H1 (cell line): ENCODE measurements at places on chromosomes 12 and 14. TPM values are rescaled to one million over a fixed set of nuclear protein-coding genes. Genes with fewer than 3 reads are reported as not detected.

GRCh38 chr12:121668750-121669520, 519 bp downstream of the MORN3 start:
- H3K27ac ChIP-seq = no peak overlapping the region
- H3K4me1 ChIP-seq = no peaks in the 10 kb centered on the region
- H3K27me3 ChIP-seq = no peaks in the 10 kb centered on the region
- no peak for DNase-seq
- no peaks in the 10 kb centered on the region for H3K36me3 ChIP-seq

- peaks cover 12% of the 10 kb centered on the region for H3K4me1 ChIP-seq
- H3K27ac ChIP-seq = peak overlapping the region; percentile 79; the same call in 1 of the 2 replicates
- peak; percentile 81 for DNase-seq
- H3K36me3 ChIP-seq = no peaks in the 10 kb centered on the region
- no peaks in the 10 kb centered on the region for H3K27me3 ChIP-seq
Observed at GRCh38 chr12:79690142-79690637, 574 bp downstream of the PAWR start.

DNA sequence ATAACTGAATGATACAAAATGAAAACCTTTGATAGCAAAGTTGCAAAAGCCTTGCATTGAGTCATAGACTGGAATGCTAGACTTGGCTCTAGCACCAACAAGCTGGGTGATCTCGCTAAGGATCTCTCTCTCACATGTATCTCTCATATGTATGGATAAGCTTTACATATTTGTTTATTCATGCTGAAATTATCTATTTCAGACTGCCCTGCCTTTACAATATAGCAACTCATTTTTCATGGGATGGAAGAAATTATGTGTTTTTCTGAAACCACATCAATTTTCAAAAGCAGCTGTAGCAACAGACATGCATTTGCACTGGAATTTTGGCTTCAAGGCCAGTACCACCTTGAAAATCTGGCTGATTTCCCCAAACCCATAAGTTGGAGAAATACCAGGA, 11.4 kb downstream of the RERG start:
- H3K27ac ChIP-seq = no peak overlapping the region
- no peak for DNase-seq
- peaks cover 2% of the 10 kb centered on the region for H3K4me1 ChIP-seq
- no peaks in the 10 kb centered on the region for H3K36me3 ChIP-seq

- no peaks in the 10 kb centered on the region for H3K4me1 ChIP-seq
- no peaks in the 10 kb centered on the region for H3K27me3 ChIP-seq
- H3K4me3 ChIP-seq = no peak overlapping the region
- DNase-seq = no peak
- H3K36me3 ChIP-seq = no peaks in the 10 kb centered on the region
Observed at GRCh38 chr14:49512147-49512551, 74.0 kb downstream of the RPS29 start.

NGB gene
- 0.30 and 0.55 TPM in 2 replicates for total RNA-seq

ASB2 gene
- 0.77 and 1.0 TPM in 2 replicates for total RNA-seq

- H3K27me3 ChIP-seq = no peaks in the 10 kb centered on the region
- H3K27ac ChIP-seq = no peak overlapping the region
- no peaks in the 10 kb centered on the region for H3K4me1 ChIP-seq
Observed at GRCh38 chr12:68224613-68225285, 861 bp downstream of the IL26 start.

GRCh38 chr12:46839964-46840363, 14.2 kb upstream of the SLC38A4 start:
- DNase-seq = no peak
- H3K4me1 ChIP-seq = no peaks in the 10 kb centered on the region
- no peak overlapping the region for H3K27ac ChIP-seq
- H3K27me3 ChIP-seq = no peaks in the 10 kb centered on the region

- no peaks in the 10 kb centered on the region for H3K4me1 ChIP-seq
- no peaks in the 10 kb centered on the region for H3K36me3 ChIP-seq
- no peaks in the 10 kb centered on the region for H3K27me3 ChIP-seq
- DNase-seq = no peak
- H3K27ac ChIP-seq = no peak overlapping the region
Observed at GRCh38 chr12:116054280-116054679, 223.2 kb downstream of the MED13L start.

DNA sequence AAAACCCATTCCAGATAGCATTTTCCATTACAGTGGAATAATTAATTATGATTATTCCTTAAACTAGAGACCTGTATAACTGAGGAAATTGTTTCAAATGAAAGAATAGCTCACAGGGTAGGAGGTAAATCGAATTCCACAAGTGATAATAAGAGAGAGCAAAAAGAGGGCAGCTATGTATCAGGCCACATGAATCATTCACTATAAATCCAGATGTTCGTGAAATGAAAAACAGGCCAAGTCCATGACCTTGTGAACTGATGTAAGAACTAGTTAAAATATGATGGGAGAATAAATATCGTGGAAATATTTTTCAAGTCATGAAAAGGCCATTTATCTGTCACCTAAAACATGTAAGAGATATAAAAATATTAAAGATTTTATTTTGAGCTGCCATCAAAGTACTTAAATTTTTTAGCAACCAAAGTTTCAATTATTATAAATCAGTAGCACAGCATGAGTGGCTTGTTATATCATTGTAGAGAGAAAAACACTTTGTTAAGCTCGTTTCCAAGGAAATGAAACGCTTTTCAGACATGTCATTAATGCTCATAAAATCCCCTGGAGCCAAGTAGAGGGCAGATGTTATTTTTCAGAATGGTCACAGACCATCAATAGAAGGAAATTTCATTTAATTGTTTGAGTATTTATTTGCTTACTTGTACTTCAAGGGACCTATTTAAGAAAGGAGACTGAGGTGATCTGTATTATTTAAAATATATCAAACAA, 120.6 kb upstream of the CDKN3 start:
- no peaks in the 10 kb centered on the region for H3K27me3 ChIP-seq
- DNase-seq = no peak
- H3K4me1 ChIP-seq = no peaks in the 10 kb centered on the region
- H3K27ac ChIP-seq = no peak overlapping the region
- no peaks in the 10 kb centered on the region for H3K36me3 ChIP-seq
- H3K4me3 ChIP-seq = no peak overlapping the region

DNA sequence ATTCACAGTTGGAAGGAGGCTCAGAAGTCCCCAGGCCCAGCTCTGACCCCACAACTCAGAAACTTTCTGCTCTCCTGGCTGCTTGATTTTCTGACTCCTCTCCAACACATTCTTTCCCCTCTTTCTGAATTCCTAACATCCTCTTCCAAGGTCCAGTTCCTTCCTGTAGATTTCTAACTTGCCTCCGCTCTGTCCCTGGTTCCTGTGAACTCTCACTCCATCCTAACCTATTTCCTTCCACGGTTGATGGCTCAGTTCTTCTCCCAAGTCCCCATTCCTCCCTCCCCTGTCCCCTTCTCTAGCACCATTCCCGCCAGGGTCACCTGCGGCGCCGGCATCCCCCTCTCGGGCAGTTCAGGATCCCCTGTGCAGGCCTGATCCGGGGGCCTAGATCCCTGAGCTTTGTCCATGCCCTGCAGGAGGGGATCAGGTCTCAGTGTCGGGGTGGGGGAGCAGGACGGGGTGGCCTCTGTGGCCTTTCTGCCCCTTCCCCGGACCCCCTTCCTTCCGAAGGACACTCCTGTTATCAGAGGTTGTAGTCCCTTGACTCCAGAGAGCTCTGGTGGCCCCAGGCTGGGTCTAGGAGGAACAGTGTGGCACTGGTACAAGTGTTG, 6.0 kb upstream of the SLC22A17 start:
- no peak for DNase-seq
- peaks cover 13% of the 10 kb centered on the region; the same call in 1 of the 2 replicates for H3K36me3 ChIP-seq

- H3K27me3 ChIP-seq = no peaks in the 10 kb centered on the region
- H3K36me3 ChIP-seq = peaks cover 36% of the 10 kb centered on the region; the same call in 1 of the 2 replicates
- peak; percentile 95 for DNase-seq
- peaks cover 8% of the 10 kb centered on the region for H3K4me1 ChIP-seq
- no peak overlapping the region for H3K27ac ChIP-seq
- no peak overlapping the region for H3K4me3 ChIP-seq
Observed at GRCh38 chr12:113161415-113162016, 12.0 kb downstream of the CFAP73 start.

CACNA1C gene
- 1.3 and 1.9 TPM in 2 replicates for total RNA-seq

EIF4B gene
- 811 and 816 TPM in 2 replicates for total RNA-seq

LMO3 gene
- 16.4 and 16.7 TPM in 2 replicates for total RNA-seq

GRCh38 chr14:32047791-32048190, 29.3 kb upstream of the ARHGAP5 start:
- H3K4me1 ChIP-seq = no peaks in the 10 kb centered on the region
- H3K36me3 ChIP-seq = no peaks in the 10 kb centered on the region
- no peaks in the 10 kb centered on the region for H3K27me3 ChIP-seq

JKAMP gene
- 31.3 and 34.9 TPM in 2 replicates for total RNA-seq

CINP gene
- total RNA-seq = 47.8 and 53.2 TPM in 2 replicates

GRCh38 chr12:127381681-127382080, 885.3 kb upstream of the TMEM132C start:
- DNase-seq = no peak
- no peaks in the 10 kb centered on the region for H3K27me3 ChIP-seq
- no peak overlapping the region for H3K4me3 ChIP-seq
- no peaks in the 10 kb centered on the region for H3K4me1 ChIP-seq
- no peaks in the 10 kb centered on the region for H3K36me3 ChIP-seq

DNA sequence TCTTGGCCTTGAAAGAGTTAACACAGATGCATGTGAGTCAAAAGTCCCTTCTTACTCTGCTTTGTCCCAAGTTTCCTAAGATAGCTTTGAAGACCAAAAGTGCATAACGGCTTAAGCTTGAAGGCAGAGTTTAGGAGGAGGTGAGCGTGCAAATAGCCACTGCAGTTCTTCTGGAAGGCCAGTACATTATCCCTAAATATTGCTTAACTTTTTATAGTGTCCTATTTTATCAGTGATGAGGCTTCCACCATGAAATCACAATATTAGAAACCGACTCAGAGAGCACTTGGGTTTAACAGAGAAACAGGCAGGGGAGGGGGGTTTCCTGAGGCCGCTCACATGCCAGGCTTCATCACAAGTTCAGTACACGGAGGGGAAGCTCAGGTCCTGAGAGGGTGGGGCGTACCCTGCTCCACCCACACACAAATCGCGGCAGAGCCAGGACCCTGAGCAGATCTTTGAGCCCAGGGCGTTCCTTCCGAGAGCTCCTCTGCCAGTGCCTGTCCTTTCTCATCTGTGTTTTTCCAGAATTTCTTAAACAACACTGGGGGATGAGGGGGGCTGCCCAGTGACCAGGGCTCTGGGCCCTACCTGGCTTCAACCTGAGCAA, 26.8 kb upstream of the BDKRB2 start:
- no peak overlapping the region for H3K27ac ChIP-seq
- no peaks in the 10 kb centered on the region for H3K36me3 ChIP-seq
- H3K4me1 ChIP-seq = no peaks in the 10 kb centered on the region
- no peak overlapping the region for H3K4me3 ChIP-seq

DNA sequence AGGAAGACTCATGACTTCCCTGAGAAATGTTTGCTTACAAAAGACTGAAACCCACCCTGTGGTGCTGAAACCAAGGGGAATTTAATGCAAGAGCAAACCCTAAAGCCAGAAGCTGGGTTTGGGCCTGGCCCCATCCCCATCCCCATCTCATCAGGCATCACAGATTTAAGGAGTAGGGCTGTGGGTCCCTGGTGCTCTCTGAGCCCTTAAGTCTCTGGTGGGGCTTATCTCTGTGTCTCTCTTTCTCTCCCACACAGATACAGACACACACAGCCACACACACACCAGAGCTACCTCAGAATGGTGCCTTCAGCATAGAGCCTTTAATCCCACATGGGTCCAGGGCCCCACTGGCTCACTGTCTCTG, 237.1 kb downstream of the SLC41A2 start:
- H3K36me3 ChIP-seq = no peaks in the 10 kb centered on the region
- DNase-seq = no peak
- H3K4me1 ChIP-seq = peaks cover 8% of the 10 kb centered on the region
- no peaks in the 10 kb centered on the region for H3K27me3 ChIP-seq
- peak overlapping the region; percentile 41; the same call in 1 of the 2 replicates for H3K27ac ChIP-seq

SERPINA12 gene
- not detected in 2 replicates for total RNA-seq

DNA sequence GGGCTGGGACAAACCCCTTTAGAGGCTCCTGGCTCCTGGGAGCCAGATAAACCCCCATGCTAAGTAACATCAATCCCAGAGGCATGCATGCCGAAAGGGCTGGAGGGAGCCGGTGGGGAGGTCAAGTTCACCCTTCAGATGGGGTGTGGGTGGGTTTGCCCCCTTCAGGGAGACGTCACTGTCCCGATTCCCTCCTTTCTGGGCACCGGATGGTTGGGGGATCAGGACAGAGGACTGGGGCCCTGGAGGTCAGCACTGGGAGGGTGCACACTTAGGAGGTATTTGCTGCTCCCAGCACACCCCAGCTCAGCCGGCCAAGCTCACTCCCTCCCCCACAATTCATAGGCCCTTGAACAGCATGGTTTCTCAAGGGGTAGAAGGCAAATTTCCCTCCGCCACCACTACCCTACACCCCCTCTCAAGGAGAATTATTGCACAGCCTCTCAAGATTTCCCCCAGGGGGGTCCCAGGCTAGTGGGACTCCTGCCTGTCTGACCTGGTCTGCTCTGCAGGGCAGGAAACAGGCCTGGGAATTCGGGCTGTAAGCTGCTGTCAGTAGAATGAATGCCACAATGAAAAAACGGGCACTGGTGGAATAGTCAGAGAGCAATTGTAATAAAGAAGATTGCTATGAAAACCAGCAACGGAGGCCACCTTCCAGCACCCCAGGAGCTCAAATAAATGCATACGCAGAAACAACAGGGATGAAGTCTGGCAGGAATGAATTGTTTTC, 63.5 kb downstream of the GALNT16 start:
- H3K4me3 ChIP-seq = no peak overlapping the region
- no peaks in the 10 kb centered on the region for H3K36me3 ChIP-seq
- no peaks in the 10 kb centered on the region for H3K27me3 ChIP-seq
- no peaks in the 10 kb centered on the region for H3K4me1 ChIP-seq

HOXC5 gene
- not detected in 2 replicates for total RNA-seq

DNA sequence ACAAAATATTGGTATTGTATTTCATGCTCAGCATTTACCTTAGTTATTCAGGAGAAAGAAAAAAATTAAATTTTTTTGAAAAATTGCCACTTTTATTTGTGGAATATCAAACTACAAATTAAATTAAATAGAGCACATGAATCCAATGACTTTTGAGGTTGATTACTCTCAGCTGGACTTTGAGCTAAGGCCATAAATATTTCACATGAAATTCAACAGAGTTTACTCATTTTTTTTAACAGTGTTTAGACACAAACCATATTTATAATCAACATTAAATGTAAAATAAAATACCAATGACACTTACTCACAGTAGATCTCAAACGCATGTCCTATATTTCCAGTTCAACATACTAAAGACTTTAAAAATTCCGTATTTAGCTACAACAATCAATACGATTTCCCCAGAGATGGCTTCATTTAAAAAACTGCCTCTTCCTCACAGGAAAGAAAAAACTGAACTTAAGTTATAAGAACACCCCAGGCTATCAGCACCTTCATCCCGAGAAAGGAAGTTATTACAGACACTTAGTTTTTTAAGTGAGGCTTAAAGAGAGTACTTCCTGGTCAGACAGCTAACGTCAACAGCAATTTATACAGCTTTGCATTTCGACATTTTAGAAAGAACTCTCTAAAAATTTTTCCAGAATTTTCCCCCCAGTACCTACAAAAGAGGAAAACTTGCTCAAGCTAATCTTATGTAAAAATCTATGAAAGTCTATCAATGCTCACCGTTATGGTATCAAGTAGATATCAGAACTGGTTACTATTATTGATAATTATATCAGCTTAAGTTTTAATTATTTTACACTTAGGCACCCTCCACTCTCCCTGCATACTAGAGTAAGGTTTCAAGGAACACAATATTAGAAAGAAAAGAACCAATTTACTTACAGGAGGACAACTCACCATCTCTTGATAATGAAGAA, 13.8 kb downstream of the TAOK3 start:
- H3K36me3 ChIP-seq = no peaks in the 10 kb centered on the region
- DNase-seq = no peak
- no peak overlapping the region for H3K4me3 ChIP-seq
- no peak overlapping the region for H3K27ac ChIP-seq
- H3K27me3 ChIP-seq = no peaks in the 10 kb centered on the region

GRCh38 chr12:11667171-11667570, 17.7 kb downstream of the ETV6 start:
- H3K27me3 ChIP-seq = no peaks in the 10 kb centered on the region
- DNase-seq = no peak
- peaks cover 11% of the 10 kb centered on the region for H3K4me1 ChIP-seq
- H3K36me3 ChIP-seq = no peaks in the 10 kb centered on the region
